ENCODE measurements at places on chromosomes 6 and 20. TPM values are rescaled to one million over a fixed set of nuclear protein-coding genes. Genes with fewer than 3 reads are reported as not detected.

GRCh38 chr20:46599227-46599987 is 49.0 kb upstream of the OCSTAMP start:
- no peak for DNase-seq

- no peak for DNase-seq
Observed at GRCh38 chr20:3209946-3210317, 634 bp downstream of the ITPA start.

GRCh38 chr6:51908243-51908642 is 179.2 kb downstream of the PKHD1 start:
- no peak for DNase-seq

The PI16 gene
- not detected for total RNA-seq

- no peak for DNase-seq
Observed at GRCh38 chr20:50409495-50409894, 100.7 kb upstream of the PTPN1 start.

DNA sequence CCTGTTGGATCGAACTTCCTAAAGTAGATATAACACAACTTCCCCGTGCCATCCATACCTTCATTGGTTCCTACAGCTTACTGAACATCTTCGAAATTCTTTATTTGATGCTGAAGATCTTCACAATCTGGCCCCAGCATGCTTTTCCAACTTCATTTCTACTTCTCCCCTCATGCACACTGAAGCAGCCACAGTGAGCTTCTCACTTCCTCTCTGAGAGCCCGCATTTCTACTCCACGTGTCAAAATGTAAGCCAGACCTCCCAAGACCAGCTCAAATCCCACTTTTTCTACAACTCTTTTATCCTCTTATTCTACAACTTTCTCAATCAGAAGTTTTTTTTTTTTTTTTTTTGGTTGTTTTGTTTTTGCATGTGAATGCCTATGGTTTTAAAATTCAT is 254.7 kb downstream of the GMPR start:
- DNase-seq = no peak
